GM04504 (cell line): ENCODE measurements at places on chromosomes 11 and 22.

DNA sequence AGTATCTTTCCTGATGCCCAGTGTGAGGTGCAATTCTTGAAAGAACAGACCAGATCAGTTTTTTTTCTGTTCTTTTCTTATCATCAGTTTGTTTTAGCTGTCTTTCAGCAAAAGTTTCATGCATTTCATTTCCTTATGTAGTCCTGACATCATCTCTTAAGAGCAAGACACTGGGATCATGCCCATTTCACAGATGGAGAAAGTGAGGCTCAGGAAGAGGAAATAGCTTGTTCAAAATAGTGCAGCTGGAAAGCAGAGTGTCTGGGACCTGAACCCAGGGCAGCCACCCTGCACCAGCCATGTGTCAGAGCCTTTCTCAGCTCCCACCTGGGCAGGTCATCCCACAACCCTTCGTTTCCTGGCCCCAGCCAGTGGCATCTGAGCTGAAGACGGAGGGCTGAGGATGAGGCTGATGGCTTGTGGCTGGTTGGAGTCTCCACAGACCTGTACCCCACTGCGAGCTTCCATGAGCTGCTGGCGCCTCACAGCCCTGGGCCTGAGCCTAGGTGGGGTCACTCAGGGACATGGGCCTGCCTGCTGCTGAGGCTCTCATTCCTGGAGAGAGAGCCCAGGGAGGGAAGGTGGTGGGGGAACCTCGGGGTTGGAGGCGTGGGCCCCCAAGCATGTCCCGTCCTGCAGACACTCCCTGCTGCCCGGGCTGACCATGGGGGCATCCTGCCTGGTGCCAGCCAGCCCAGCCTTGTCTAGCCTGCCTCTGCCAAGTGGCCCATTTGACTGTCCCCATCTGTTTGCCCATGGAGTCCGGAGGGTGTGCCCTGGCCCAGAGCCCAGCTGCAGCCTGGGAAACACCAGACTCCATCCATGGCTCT is 61.8 kb downstream of the SMIM38 start:
- DNase-seq: no peak

DNA sequence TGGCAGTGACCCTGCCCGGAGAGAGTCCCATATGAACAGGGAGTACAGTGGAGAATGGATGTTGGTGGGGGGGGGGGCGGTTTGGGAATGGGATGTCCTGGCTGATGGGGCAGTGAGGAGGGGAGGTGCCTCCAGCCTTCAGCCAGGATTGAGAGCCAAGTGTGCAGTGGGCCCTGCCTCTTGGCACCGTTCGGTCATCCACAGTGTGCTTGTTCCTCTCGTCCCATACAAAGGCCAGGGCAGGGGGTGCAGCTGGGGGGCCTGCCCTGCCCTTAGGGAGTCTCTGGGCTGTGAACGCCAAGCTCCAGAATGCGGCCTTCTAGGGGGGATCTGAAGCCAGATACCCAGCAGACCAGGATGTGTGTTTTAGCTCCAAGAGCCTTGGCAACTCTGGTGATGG is 34.0 kb downstream of the KCNC1 start:
- no peak for DNase-seq

GRCh38 chr11:7670641-7671040 is 2.7 kb downstream of the CYB5R2 start:
- DNase-seq: no peak

- peak; percentile 91 for DNase-seq
Measured at GRCh38 chr11:8871171-8871775, 39.7 kb upstream of the AKIP1 start.

DNA sequence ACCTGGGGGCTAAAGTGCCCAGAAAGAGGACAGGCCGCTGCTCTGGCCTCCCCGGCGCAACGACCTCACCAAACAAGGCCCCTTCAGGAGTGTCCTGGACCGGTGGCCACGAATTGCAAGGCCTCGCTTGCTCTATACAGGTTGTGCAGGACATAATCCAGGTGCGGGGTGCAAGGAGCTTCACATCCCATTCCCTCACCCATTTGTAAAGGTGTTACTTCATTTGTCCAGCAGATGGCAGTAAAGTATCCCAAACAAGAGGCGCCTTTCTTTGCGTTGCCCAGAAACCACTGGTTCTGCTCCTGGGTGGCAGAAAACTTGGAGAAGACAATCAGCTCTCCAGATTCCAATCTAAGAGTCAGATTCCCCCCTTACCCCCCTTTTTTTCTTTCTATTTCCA is 35.9 kb upstream of the PRDM11 start:
- DNase-seq: peak; percentile 48

- no peak for DNase-seq
Measured at GRCh38 chr11:87456499-87456898, 418.8 kb downstream of the TMEM135 start.

- peak; percentile 28 for DNase-seq
Measured at GRCh38 chr22:42661985-42662831, 13.0 kb upstream of the CYB5R3 start.

DNA sequence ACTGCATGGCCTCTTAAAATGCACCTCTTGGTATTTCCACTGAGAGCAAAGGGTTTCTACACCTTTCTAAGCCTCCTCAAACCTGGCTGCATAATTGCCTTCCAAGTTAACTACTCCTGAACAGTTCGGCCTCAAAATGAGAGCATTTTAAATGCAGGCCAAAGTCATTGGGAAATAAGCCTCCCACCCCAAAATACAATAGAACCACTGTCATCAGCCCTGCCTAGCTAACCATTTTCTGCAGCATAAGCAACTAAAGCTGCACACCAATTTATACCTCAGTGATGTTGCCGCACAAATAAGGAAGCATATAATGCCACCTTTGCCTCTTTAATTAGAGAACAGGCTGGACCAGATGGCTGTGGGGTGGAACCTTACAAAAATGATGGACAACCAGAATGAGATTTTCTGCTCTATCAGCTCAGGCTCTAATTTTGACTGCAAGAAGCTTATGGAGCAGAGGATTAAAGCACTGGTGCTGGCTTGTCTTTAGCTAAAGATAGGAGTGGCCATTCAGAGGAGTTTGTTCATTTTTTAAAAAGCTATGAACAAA is 4.3 kb downstream of the TOB2 start:
- DNase-seq: no peak

- no peak for DNase-seq
Measured at GRCh38 chr11:108705061-108705460, 40.2 kb downstream of the DDX10 start.

DNA sequence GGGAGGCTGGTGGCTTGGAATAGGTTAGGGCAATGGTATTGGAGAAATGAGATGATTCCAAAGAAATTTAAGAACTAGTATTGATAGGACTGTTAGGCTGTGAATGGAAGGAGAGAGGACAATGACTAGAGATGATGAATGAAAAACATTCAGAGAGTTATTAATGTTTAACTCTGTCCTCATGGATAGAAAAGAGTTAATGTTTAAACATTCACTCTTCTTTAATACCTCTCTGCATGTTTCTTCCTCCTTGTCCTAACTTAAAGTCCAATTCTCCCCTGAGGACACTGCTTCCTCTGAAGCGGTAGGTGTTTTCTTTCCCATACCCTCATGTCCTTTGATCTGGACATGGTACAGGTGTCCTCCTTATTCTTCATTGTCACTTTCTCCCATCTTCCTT is 13.4 kb downstream of the CHEK1 start:
- DNase-seq: no peak

- DNase-seq: peak; percentile 44
Measured at GRCh38 chr22:31561238-31561887, 65.0 kb downstream of the SFI1 start.

- DNase-seq: no peak
Measured at GRCh38 chr22:22123118-22123959, 121.2 kb upstream of the VPREB1 start.

- DNase-seq: peak; percentile 60
Measured at GRCh38 chr11:130181295-130182272, 22.0 kb downstream of the ST14 start.

- no peak for DNase-seq
Measured at GRCh38 chr22:49365910-49366309, 461.8 kb downstream of the BRD1 start.

DNA sequence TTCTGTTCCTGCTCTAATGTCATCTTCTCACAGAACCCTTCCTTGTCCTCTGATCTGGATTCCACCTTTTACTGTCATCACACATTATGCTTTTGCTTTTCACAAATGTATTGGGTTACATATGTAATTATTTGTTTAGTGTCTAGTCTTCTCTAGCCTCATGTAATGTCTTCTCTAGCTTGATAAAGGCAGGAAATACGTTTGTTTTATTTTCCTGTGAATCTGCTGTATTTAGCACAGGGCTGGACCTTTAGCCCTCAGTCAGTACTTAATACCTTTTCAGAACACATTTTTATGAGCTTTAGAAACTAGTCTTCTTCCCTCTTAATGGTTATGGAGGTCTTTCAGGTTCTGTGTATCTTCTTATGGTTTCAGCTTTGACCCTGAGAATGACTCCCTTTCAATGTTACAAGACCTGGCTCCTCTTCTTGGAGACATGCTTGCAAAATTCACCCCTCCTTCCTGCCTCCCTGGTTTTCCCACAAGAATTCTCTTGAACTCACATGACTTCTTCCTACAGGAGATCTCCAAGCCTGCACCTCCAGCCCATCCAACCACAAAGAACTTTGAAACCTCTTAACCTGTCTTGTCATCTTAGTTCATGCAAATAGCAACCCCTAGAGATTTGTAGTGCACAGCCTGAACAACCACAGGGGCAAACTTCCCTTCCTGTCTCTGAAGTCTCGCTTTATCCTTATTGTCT is 132.7 kb upstream of the DDI1 start:
- DNase-seq: no peak

DNA sequence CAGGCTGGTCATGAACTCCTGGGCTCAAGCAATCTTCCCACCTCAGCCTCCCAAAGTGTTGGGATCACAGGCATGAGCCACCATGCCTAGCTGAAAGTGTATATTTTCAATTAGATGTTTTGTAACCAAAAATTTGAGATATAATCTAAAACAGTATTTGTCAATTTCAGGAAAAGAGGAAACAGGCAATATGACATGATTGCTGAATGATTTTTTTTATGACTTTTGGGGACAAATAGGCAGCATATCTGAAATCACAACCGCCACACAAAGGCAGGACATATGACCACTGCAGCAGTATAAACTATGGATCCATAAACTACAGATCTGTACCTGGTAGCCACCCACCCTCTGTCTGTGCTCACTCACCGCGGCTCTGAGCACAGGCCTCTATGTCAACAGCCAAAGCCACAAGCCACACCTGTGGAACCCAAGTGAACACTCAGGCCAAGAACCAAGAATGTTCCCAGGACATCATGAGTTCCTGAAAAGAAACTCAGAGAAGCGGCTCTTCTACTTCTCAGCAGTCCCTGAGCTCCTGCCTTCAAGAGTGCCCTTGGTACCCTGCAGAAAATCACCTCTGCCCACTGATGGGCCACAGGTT is 22.5 kb downstream of the PISD start:
- DNase-seq: no peak

DNA sequence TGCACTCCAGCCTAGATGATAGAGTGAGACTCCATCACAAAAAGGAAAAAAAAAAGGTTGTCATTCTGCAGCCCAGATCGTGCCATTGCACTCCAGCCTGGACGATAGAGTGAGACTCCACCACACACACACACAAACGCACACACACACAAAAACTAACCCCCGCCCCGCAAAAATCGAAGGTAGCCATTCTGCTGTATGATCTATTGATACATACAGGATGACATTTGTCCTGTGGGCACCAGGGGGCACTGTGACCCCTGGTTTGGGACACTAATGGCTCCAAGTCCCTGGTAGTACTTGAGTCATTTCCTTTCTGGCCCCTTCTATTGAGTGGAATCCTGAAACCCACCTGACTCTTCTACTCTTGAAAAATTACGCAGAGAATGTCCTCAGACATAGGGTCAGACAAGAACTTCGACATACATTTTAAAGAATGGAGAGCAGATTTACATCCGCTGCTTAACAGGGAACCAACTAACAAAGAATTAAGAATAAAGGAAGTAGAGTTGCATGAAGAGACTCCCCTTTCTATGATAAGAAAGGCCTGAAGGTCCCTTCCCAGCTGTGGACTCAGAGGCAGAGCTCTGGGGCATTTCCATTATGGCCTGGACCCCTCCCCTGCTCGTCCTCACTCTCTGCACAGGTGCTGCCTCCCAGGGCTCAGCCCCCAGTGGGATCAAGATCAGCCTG is 35.0 kb upstream of the PRAME start:
- DNase-seq: peak; percentile 10

DNA sequence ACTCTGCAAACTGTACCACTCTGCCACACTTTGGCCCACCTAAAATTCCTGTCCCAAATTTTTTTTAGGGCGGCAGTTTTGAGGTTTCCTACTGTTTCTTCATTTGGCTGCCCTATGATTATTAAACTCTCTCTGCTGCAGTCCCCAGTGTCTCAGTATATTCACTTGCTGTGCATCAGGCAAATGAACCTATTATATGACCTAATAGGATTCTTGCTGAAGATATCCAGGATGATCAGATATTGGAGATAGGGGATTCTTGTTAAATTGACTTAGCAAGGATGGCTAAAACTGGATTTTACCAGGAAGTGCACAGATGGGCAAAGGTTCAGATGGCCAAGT is 410.8 kb upstream of the DDI1 start:
- DNase-seq: no peak

DNA sequence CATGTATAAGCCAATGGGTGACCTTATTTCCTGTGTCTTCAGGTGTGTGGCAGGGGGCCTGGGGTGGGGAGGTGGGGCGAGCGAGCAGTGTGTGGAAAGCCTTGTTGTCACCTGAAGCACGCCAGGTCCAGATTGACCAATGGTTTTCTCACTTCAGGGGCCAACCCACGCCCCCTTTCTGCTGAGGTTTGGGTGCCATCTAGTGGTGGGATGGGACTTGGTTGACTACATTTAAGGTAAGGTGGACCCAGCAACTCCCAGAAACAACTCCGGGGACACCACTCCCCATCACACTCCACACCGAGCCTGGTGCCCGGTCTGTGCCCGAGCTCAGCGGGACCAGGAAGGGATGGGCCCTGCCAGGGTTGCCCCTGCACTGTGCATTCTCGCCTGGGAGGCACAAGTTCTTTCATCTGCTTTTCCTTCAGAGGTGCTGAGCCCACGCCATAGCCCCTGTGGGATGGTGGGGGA is 40.0 kb downstream of the TPCN2 start:
- DNase-seq: peak; percentile 59

GRCh38 chr11:67504005-67504949 is 886 bp downstream of the PITPNM1 start:
- DNase-seq: no peak

GRCh38 chr22:44210722-44211121 is 30.0 kb downstream of the PARVG start:
- peak; percentile 48 for DNase-seq

- no peak for DNase-seq
Measured at GRCh38 chr11:126058105-126058874, 4.4 kb downstream of the CDON start.

- no peak for DNase-seq
Measured at GRCh38 chr11:96161307-96162089, 181.5 kb downstream of the MAML2 start.

GRCh38 chr11:1017269-1018005 is 19.1 kb downstream of the MUC6 start:
- DNase-seq: no peak

- DNase-seq: no peak
Measured at GRCh38 chr11:83025267-83025704, 46.4 kb downstream of the RAB30 start.
